ENCODE measurements at places on chromosomes 2 and 18. TPM values are rescaled to one million over a fixed set of nuclear protein-coding genes. Genes with fewer than 3 reads are reported as not detected.

The IL36RN gene
- total RNA-seq: not detected

The DCTN1 gene
- 83.1 TPM for total RNA-seq

The MC5R gene
- not detected for total RNA-seq

The ATRAID gene
- total RNA-seq: 157 TPM

The CRYGC gene
- not detected for total RNA-seq

The ERBB4 gene
- total RNA-seq: not detected

The CDH2 gene
- total RNA-seq: 12.4 TPM

The CYTIP gene
- total RNA-seq: not detected

The CROCC2 gene
- 0.12 TPM for total RNA-seq

The UBE2E3 gene
- total RNA-seq: 97.0 TPM
